ENCODE measurements at places on chromosomes 4 and X.

DNA sequence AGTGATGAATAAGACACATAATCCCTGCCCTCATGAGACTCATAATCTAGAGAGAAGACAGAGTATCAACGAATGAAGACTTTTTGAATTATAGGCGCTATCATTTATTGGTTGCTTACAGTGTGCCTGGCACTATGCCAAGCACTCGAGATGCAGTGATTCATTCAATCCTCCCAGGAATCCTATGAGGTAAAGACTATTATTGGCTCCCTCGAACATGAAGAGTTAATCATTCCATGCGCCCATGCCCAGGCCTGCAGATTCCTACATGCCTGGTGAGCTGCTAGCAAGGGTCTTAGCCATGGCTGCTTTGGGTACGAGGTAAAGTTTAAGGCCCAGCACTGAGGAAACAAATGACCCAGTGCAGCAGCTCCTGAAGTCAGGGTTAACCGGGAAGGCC lies 47.0 kb downstream of the TEX13B start:
- no peak for DNase-seq

GRCh38 chr4:118265312-118266144 lies 87.3 kb downstream of the PRSS12 start:
- DNase-seq: peak; percentile 20

GRCh38 chr4:14767142-14767541 lies 235.1 kb upstream of the CPEB2 start:
- DNase-seq: no peak

DNA sequence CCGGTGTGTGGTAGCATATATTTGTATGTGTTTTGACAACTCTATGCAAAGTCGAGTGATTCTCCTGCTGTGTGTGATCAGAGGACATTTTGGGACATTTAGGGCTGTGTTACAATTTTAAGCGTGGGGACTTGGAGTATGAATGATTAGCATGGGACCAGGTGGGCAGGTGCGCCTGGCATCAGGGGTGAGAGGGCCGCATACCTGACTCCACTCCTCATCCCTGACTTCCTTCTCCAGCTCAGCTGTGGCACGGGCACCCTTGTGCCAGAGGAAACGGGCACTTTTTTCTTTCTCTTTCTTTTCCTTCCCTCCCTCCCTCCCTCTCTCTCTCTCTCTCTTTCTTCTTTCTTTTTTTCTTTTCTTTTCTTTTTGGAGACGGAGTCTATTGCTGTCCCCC lies 15.7 kb upstream of the PLCXD1 start:
- no peak for DNase-seq

DNA sequence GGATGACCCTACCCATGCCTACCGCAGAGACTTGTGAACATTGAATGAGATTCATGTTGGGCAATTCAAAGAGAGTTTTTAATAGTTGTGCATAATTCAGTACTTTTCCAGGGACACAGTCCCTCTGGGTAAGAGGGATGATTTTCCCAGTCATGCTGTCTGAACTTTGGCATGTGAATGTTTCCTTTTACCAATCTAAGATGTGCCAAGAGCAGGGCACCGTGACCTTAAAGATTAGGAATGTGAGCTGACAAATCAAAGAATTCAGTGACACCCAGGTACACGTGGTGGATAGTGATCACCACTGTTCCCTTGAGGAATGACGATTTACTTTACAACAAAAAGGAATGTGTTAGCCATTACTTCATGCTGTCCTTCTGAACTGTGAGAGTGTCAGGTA lies 515.6 kb downstream of the PPARGC1A start:
- no peak for DNase-seq

DNA sequence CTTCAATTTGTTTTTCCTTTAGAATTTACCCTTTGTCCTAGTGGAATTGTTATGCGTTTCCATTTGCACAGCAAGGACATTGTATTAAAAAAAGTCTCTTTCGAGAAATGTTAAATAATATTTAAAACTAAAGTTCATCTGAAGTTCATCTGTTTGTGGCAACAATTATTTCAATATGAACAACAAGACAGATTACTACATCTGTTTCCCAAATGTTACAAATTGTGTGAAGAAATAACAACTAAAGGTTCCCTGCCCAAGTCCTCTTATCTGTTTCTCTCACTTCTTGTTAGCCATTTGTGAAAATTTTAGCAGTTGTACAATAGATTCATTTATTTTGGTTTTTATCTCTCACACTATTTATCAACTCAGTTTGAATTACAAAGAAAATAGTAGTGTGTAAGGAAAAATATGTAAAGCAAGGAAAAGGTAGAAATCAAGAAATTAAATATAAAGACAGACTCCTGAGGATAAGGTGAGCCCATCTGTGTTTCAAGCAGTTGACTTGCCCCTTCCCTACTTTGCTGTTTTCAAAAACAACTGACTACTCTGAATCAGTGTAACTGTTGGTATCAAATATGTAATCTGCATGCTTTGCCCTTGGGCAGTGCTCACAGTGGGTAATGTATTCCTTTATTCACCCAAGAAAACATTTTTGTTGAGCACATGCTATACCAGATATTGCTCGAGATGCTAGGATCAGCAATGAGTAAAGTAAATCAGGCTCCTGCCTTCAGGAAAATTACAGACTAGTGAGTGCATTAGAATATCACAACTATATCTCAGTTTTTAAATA lies 118.9 kb upstream of the PCDH7 start:
- DNase-seq: no peak

- no peak for DNase-seq
Observed at GRCh38 chr4:151263455-151263854, 13.5 kb upstream of the PRSS48 start.

- DNase-seq: no peak
Observed at GRCh38 chrX:38896724-38897298, 95.6 kb downstream of the MID1IP1 start.

DNA sequence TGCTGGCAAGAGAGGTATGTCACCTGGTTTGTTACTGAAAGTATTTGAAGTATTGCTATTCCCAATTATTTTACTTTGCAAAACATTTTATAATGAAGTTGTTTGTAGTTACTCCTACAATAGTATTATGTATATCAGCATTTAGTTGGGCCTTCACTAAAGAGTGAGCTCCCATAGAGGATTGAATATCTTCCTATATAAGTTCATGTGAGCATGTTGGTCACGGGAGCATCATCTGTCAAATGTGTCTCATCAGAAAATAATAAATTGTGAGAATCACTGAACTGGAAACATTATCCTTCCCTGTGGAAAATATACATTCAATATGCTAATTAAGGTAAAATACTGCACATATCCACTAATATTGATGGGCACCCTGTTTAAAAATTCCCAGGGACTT lies 360.1 kb upstream of the ADGRL3 start:
- DNase-seq: no peak

DNA sequence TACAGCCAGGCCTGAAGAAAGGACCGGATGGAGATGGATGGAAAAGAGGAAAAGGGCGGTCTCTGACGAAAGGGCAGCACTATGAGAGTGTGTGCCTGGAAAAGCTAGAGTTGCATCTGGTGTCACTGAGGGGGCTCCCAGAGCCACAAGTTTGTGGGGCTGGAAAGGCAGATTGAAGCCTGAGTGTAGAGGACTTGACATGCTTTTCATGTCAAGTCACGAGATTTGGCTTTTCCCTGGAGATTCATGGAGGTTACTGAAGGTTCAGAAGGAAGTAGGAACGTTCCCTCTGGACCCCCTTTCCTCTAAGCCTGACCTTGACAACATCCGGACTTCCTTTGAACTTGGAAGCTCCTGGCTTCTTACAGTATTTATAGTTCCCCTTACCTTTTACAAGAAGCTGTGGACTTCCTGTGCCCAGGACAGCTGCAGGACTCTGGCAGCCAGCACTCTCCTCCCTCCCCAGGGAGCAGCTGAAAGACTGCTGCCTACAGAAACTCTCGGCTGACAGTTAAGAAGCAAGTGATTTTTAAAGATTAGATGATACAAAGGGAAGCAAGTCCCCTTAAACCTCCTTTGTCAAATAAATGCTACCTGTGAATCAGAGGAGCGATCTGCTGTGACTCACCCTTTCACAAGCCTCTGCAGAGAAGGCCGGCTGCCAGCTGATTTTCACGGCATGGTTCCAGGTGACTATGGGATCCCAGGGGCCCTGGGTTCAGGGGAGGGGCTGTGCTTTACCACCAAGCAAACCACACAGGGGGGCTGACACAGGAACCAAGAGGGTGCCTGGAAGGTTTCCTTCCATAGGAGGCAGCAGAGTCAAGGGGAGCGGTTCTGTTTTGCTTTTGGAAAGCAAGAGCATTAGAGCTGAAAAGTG lies 72.9 kb upstream of the STIM2 start:
- DNase-seq: no peak

DNA sequence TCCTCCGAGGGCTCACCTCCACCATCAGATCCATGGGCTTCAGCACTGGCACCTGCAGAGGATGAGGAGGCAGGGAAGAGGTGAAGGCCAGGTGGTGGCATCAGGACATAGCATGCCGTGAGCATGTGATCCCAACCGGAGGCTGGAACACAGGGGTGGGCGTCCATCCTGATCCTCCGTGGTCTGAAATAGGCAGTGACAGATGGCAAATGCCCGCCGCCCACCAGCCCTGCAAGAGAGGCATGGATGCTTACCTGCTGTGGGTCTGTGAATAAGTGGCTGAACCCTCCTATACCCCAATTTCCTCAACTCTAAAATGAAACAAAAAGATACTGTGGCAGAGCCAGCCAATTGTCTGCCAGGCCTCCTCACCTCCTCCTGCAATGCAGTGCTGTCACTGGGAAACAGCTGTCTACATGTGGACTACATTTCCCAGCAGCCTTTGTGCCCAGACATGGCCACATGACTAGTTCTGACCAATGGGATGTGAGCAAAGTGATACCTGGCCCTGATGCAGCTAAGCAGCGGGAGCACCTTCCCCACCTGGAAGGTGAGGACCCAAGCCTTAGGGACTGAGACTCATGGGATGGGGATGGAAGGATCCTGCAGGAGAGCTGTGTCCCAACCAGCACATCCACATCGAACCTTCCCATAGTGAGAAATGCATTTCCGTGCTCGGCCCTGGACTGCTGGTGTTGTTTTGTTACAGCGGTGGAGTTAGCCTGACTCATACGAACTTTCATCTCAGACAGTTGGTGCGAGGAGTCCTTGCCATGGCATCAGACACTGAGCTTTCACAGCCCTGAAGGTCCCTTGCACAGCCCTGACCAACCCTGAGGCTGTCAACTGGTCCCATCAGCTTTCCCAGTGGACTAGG lies 99.5 kb downstream of the PPP2R2C start:
- no peak for DNase-seq

DNA sequence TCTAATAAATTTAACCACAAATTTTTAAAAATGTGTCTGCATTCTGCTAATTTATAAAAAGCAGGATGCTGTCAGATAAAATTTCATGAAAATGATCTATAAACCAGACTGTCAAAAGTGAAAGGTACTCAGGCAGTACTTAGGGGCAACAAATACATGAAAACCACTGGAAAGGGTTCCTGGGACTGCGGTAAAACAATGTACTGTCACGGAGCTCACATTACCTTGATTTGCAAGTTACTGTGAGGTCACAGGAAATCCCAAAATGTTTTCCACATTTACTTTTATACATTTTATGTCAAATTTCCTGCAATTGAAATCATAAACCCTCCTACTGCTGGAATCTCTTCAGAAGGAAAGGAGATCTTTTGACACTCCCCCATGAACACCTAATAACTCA lies 45.3 kb downstream of the SHISA3 start:
- DNase-seq: no peak

- no peak for DNase-seq
Observed at GRCh38 chr4:43471950-43472349, 579.4 kb downstream of the GRXCR1 start.

- no peak for DNase-seq
Observed at GRCh38 chrX:95382799-95383198, 1301.8 kb upstream of the DIAPH2 start.

DNA sequence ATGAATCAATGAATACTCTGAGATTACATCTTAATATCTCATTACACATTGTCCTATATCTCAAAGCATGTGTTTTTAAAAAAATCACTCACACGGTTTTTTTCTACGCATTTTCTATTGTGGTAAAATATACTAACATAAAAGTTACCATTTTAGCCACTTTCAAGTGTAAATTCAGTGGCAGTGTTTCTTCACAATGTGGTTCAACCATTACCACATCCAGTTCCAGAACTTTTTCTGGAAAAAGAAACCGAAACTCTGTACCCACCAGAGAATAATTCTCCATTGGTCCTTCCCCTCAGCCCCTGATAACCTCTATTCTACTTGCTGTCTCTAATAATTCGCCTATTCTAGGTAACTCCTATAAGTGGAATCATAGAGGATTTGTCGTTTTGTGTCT lies 35.3 kb upstream of the ACSL1 start:
- no peak for DNase-seq

All from activated CD8-positive, alpha-beta memory T cell treated with anti-CD3 and anti-CD28 coated beads for 48 hours (primary cell).